CMK (cell line): ENCODE measurements at places on chromosomes 12 and 14.

- DNase-seq: no peak
Observed at GRCh38 chr14:93676416-93676958, 111.8 kb downstream of the PRIMA1 start.

DNA sequence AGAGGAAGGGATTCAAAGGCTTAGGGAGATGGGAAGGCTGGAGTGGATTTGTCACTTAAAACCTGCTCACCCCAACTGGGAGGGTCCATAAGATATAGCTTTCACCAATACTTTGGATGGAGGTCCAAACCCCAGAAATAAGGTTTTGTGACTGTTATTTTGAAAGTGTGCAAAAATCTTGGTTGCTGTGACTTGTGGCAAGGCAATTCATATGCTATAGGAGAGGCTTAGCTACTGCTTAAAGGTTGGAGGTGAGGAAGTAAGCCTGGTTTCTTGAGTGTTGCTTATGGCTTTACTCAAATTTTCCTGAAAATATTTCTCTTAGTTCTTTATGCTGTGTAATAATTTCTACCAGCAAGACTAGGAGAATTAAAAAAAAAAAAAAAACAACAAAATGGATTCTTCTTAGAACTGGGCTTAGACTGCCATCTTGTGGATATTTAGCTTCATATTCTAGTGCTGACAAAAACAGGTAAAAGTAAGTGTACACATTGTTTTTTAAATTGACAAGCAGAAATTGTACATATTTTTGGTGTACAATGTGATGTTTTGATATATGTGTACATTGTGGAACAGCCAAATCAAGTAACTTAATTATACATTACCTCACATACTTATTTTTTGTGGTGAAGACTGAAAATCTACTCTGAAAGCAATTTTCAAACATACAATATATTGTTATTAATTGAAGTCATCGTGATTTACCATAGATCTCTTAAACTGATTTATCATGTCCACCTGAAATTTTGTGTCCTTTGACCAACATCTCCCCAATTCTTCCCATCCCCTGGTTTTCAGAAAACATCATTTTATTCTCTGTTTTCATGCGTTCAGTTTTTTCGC, 23.0 kb downstream of the PDE6H start:
- peak; percentile 7 for DNase-seq

GRCh38 chr12:27012239-27012981, 1.8 kb downstream of the TM7SF3 start:
- no peak for DNase-seq

GRCh38 chr14:103472939-103473338, 49.7 kb downstream of the CKB start:
- DNase-seq: no peak

GRCh38 chr12:67807814-67808213, 159.3 kb downstream of the DYRK2 start:
- DNase-seq: no peak

GRCh38 chr14:43031598-43031997, 1424.9 kb downstream of the LRFN5 start:
- DNase-seq: no peak

- DNase-seq: no peak
Observed at GRCh38 chr14:34030864-34031263, 80.0 kb upstream of the EGLN3 start.

GRCh38 chr14:92153581-92153980, 31.8 kb downstream of the CPSF2 start:
- DNase-seq: no peak

DNA sequence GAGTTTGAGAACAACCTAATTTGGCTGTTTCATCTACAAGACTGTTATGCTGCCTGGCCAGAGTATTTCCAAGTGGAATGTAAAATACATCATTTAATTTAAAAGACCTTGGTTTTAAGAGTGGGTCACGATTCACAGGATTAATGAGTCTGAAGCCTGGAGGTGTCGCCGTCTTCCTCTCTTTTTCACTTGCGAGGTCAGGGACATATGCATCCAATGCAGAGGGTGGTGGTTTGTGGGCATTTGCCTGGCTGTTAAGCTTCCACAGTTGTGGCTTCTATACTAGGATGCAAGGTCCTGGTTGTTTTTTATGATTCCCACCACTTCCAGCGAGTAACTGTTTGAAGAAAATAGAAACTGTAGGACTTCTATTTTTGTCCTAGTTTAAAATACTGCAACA, 22.8 kb upstream of the RASSF3 start:
- no peak for DNase-seq
